ENCODE measurements at places on chromosomes 7 and 10. TPM values are rescaled to one million over a fixed set of nuclear protein-coding genes. Genes with fewer than 3 reads are reported as not detected.
A peak's percentile ranks its signal among the peaks of the same experiment; 100 is the strongest.

Gene IGFBP1
- total RNA-seq = 4.0 TPM

Gene FIS1
- 136 TPM for total RNA-seq

- H3K4me3 ChIP-seq = no peak overlapping the region
- peaks cover 6% of the 10 kb centered on the region for H3K4me1 ChIP-seq
- DNase-seq = no peak
- H3K36me3 ChIP-seq = no peaks in the 10 kb centered on the region
Measured at GRCh38 chr7:18995270-18995671, 122.2 kb downstream of the TWIST1 start.

Gene SEMA3E
- 0.29 TPM for total RNA-seq

Gene RTKN2
- total RNA-seq = 8.0 TPM

Gene FGFBP3
- 1.2 TPM for total RNA-seq

DNA sequence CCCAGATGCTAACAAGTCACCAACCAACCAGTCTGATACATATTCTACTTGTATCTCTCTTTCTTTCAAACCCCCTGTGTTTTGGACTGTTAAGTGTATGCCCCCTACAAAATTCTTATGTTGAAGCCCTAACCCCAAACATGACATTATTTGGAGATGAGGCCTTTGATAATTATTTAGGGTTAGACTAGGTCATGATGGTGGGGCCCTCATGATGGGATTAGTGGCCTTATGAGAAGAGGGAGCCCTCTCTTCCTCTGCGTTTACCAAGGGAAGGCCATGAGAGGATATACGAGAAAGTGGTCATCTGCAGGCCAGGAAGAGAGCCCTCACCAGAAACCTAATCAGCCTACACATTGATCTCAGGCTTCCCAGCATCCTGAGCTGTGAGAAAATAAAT lies 2.5 kb downstream of the RAPGEF5 start:
- no peak overlapping the region for H3K4me3 ChIP-seq
- no peaks in the 10 kb centered on the region for H3K36me3 ChIP-seq
- no peak overlapping the region for H3K27ac ChIP-seq

GRCh38 chr10:121800146-121800545 lies 127.7 kb downstream of the ATE1 start:
- no peak overlapping the region for H3K27ac ChIP-seq
- no peak for DNase-seq
- H3K4me1 ChIP-seq = peaks cover 7% of the 10 kb centered on the region

- H3K27me3 ChIP-seq = no peaks in the 10 kb centered on the region
- no peak for DNase-seq
- no peak overlapping the region for H3K4me3 ChIP-seq
- H3K36me3 ChIP-seq = peaks cover 10% of the 10 kb centered on the region
- no peak overlapping the region for H3K27ac ChIP-seq
Measured at GRCh38 chr7:135933509-135934188, 43.5 kb downstream of the MTPN start.

GRCh38 chr10:86267286-86268195 lies 99.1 kb downstream of the GRID1 start:
- no peak overlapping the region for H3K4me3 ChIP-seq
- no peaks in the 10 kb centered on the region for H3K27me3 ChIP-seq
- H3K27ac ChIP-seq = no peak overlapping the region
- no peaks in the 10 kb centered on the region for H3K4me1 ChIP-seq
- H3K36me3 ChIP-seq = no peaks in the 10 kb centered on the region

DNA sequence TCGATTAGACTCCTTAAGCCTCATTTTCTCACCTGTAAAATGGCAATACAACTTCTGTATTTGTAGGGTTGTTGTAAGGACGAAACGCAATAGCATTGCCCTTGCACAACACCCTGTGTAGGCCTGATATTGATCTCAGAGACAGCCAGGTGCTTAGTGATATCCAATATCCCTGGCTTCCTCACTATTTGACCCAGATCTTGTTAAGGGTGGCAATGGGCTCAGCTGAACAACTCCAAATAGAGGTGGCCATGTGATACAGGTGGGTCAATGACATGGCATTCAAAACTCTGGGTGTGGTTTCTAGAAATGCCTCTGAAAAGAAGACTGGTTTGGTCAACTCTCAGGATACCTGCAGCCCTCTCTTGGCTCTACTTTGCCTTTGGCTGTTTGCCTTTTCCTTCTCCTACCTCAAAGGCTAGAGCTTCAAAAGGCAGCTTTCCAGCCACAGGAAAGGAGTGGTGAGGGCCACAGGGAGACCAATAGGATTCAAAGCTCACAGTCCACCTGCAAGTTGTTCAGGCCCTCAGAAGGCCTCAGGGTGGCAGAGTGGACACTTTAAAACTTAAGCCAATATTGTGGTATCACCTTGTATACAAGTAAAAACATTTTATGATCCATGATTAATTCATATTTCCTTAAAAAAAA lies 14.9 kb upstream of the GATAD1 start:
- H3K36me3 ChIP-seq = no peaks in the 10 kb centered on the region
- no peak overlapping the region for H3K27ac ChIP-seq
- H3K27me3 ChIP-seq = no peaks in the 10 kb centered on the region
- no peak for DNase-seq

Gene PGAM2
- 0.36 TPM for total RNA-seq

- H3K4me3 ChIP-seq = no peak overlapping the region
- no peaks in the 10 kb centered on the region for H3K27me3 ChIP-seq
- peaks cover 42% of the 10 kb centered on the region for H3K36me3 ChIP-seq
- peak; percentile 87 for DNase-seq
- peak overlapping the region; percentile 38 for H3K27ac ChIP-seq
Measured at GRCh38 chr10:102796407-102797176, 40.6 kb downstream of the CYP17A1 start.

DNA sequence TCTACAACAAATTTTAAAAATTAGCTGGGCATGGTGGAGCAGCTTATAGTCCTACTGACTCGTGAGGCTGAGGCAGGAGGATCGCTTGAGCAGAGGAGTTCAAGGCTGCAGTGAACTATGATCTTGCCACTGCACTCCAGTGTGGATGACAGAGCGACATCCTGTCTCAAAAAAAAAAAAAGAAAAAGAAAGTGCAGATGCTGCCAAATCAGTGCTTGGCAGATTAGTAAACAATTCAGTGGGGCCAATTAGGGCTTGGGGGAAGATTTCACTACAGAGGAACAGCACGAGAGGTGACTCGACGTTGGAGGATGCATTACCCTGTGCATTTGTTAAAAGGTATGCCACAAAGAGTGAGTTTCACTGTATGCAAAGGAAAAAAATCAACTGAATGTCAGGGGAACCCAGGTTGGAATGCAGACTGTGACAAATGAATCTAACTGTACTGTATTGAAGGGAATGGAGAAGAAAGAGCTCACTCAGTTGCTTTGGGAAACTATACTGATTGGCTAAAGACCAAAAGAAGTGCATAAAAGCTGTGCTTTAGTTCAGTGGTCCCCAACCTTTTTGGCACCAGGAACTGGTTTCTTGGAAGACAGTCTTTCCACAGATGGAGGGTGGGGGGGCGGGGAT lies 31.6 kb downstream of the GARIN1A start:
- H3K4me3 ChIP-seq = no peak overlapping the region
- H3K27me3 ChIP-seq = peaks cover 7% of the 10 kb centered on the region
- H3K4me1 ChIP-seq = no peaks in the 10 kb centered on the region
- no peak for DNase-seq
- H3K27ac ChIP-seq = no peak overlapping the region

GRCh38 chr10:114189700-114190099 lies 10.5 kb downstream of the TDRD1 start:
- DNase-seq = no peak
- H3K4me1 ChIP-seq = no peaks in the 10 kb centered on the region
- no peaks in the 10 kb centered on the region for H3K27me3 ChIP-seq
- no peak overlapping the region for H3K27ac ChIP-seq

Gene ANKRD61
- not detected for total RNA-seq

- peak overlapping the region; percentile 48 for H3K27ac ChIP-seq
- H3K4me3 ChIP-seq = peak overlapping the region; percentile 67
- no peaks in the 10 kb centered on the region for H3K27me3 ChIP-seq
Measured at GRCh38 chr7:28389504-28390395, 22.6 kb upstream of the CREB5 start.

GRCh38 chr7:150944066-150945042 lies 33.8 kb downstream of the KCNH2 start:
- no peaks in the 10 kb centered on the region for H3K27me3 ChIP-seq
- no peaks in the 10 kb centered on the region for H3K4me1 ChIP-seq
- H3K36me3 ChIP-seq = no peaks in the 10 kb centered on the region
- peak; percentile 75 for DNase-seq
- no peak overlapping the region for H3K4me3 ChIP-seq
- H3K27ac ChIP-seq = no peak overlapping the region

Gene MBL2
- total RNA-seq = under 0.01 TPM

DNA sequence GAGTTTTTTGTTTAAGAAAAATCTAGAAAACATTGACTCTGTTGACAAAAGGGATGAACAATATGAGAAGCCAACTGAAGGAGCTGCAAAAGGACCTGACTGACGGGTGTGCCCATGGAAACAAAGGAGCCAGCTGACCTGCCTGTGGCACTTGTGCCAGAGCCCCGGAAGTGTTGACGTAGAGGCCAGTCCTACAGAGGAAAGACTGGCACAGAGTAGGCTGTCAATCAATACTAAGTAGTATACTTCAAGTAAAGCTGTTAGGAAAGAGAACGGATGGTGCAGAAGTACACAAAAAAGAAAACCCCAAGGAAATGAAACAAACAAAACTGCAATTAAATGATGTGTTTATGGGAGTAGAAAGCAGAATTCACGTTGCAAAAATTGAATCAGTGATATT lies 19.0 kb upstream of the ABI1 start:
- H3K36me3 ChIP-seq = no peaks in the 10 kb centered on the region
- DNase-seq = no peak
- H3K4me3 ChIP-seq = no peak overlapping the region
- no peaks in the 10 kb centered on the region for H3K4me1 ChIP-seq
- H3K27ac ChIP-seq = no peak overlapping the region

- peaks cover 13% of the 10 kb centered on the region for H3K27me3 ChIP-seq
- H3K36me3 ChIP-seq = no peaks in the 10 kb centered on the region
- no peaks in the 10 kb centered on the region for H3K4me1 ChIP-seq
- H3K27ac ChIP-seq = no peak overlapping the region
- no peak for DNase-seq
Measured at GRCh38 chr7:35722054-35722849, 27.3 kb upstream of the HERPUD2 start.

DNA sequence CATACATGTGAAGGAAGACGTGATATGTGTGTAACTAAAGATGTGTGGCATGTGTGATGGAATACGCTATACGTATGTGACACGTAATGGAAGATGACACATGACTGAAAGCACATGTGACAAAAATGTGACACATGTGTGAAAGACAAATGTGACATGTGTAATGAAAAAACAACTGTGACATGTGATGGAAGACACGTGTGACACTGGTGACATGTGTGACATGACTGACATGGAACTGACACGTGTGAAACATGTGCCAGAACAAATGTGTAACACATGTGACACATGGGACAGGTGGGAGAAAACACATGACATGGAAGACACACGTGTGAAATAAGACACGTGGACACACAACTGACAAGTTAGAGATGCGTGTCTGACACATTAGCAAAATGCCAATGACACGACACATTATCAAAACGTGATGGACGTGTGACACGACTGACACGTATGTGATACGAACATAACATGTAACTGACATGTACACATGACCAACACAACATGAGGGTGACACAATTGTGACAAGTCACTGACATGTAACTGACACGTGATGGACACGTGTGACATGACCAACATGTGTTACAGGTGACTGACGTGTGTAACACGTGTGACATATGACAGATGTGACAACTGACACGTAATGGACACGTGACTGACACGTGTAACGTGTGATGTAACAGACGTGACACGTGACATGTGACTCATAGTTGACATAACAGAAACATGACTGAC lies 24.4 kb downstream of the CRPPA start:
- no peak overlapping the region for H3K4me3 ChIP-seq
- no peaks in the 10 kb centered on the region for H3K36me3 ChIP-seq
- no peak for DNase-seq
- H3K27me3 ChIP-seq = no peaks in the 10 kb centered on the region
- no peaks in the 10 kb centered on the region for H3K4me1 ChIP-seq

- no peak for DNase-seq
- no peak overlapping the region for H3K4me3 ChIP-seq
- H3K36me3 ChIP-seq = no peaks in the 10 kb centered on the region
Measured at GRCh38 chr7:39033885-39034624, 56.3 kb downstream of the POU6F2 start.

Gene MYOZ1
- total RNA-seq = not detected

Gene HELLS
- 9.4 TPM for total RNA-seq

DNA sequence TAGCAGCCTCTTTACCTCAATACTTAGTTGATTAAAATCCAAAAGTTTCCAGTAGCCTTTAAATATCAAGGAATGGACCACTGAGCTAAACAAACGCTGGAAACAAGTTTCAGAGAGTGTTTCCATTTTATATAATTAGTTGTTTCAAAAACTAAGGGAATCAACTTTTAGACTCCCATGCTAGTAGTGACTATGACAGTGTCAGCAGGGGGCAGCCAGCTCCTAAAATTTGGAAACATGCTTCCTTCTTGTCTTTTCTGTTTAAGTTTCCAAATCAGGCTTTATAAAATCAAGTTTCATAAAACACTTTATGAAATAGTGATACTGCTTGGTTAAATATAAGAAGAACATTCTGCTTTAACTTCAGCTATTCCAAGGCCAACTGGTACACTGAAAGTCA lies 138.2 kb upstream of the TMEM229A start:
- no peaks in the 10 kb centered on the region for H3K4me1 ChIP-seq
- H3K27me3 ChIP-seq = no peaks in the 10 kb centered on the region
- no peak for DNase-seq
- no peak overlapping the region for H3K27ac ChIP-seq
- no peak overlapping the region for H3K4me3 ChIP-seq

Gene AOC1
- total RNA-seq = not detected

GRCh38 chr10:110644598-110645462 lies 694 bp downstream of the RBM20 start:
- peak overlapping the region; percentile 66 for H3K4me3 ChIP-seq
- H3K36me3 ChIP-seq = no peaks in the 10 kb centered on the region
- no peak for DNase-seq
- peaks cover 4% of the 10 kb centered on the region for H3K4me1 ChIP-seq

- H3K4me3 ChIP-seq = no peak overlapping the region
- DNase-seq = no peak
- H3K36me3 ChIP-seq = peaks cover 30% of the 10 kb centered on the region
- H3K27ac ChIP-seq = peak overlapping the region; percentile 42
Measured at GRCh38 chr10:79260811-79261740, 86.2 kb upstream of the PPIF start.

GRCh38 chr10:129740532-129741279 lies 223.4 kb downstream of the EBF3 start:
- no peak for DNase-seq
- H3K27me3 ChIP-seq = no peaks in the 10 kb centered on the region
- no peak overlapping the region for H3K4me3 ChIP-seq
- no peaks in the 10 kb centered on the region for H3K36me3 ChIP-seq
- no peak overlapping the region for H3K27ac ChIP-seq

DNA sequence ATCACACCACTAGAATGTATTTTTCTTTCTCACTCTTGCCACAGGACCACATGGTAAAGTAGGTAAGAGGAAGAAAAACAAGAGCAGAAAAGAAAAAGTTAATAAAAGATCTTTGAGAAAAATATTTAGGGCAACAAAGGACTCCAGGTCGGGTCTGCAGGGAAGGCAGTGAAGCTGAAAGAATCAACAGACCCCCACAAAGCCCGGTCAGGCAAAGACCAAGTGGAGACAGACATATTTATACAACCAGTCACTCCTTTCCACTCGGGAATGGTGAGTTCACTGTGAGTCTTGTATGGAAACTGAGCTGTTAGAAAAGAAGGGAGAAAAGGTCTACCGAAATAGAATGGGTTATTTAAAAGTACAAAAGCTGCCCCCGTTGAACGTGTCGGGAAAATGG lies 28.0 kb downstream of the RSU1 start:
- no peak overlapping the region for H3K27ac ChIP-seq
- H3K4me3 ChIP-seq = no peak overlapping the region
- no peaks in the 10 kb centered on the region for H3K27me3 ChIP-seq
- no peak for DNase-seq
- H3K4me1 ChIP-seq = peaks cover 2% of the 10 kb centered on the region

Gene FBXO24
- total RNA-seq = under 0.01 TPM

Data from osteoblast (primary cell).